ENCODE measurements at places on chromosomes 2 and 18.

GRCh38 chr2:216082805-216083204, 1.1 kb downstream of the TMEM169 start:
- no peak for DNase-seq

DNA sequence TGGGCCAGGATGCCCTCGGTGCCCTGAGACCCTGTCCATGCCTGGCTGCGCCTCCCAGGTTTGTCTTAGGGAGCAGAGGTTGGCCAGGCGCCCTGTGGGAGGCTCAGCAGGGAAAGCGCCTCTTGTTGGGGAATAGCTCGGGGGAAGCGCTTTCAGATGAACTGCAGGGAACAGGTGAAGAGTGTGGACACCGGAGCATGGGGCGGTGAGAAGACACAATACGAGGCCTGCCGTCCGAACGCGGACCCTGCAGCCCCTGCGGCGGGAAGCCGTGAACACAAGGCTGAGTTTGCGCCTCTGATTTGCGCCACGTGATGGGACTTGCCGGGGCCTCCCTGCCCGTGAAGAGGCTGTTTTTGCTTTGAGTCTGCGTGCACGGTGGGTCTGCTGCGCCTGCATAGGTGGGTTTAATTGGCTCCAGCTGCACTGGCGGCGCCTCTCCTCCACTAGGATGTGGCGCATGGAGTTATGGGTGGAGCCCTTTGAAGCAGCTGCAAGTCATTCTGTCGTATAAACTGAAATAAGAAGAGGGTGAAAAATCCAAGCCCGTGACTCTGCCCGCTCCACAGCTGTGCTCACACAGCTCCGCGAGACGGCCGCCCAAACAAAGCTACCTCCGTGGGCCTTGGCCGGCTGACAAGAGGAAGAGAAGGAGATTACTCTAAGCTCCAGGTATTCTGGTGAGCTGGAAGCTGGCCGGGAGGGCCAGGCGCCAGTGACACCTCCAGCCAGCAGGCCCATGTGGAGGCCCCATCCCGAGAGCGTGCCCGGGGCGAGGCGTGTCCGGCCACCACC, 103.5 kb upstream of the CTDP1 start:
- DNase-seq, result no peak

- DNase-seq, result no peak
Observed at GRCh38 chr2:201174687-201175086, 8.3 kb upstream of the CASP10 start.

- DNase-seq, result peak; percentile 69
Observed at GRCh38 chr2:197915548-197916265, 111.3 kb downstream of the PLCL1 start.

DNA sequence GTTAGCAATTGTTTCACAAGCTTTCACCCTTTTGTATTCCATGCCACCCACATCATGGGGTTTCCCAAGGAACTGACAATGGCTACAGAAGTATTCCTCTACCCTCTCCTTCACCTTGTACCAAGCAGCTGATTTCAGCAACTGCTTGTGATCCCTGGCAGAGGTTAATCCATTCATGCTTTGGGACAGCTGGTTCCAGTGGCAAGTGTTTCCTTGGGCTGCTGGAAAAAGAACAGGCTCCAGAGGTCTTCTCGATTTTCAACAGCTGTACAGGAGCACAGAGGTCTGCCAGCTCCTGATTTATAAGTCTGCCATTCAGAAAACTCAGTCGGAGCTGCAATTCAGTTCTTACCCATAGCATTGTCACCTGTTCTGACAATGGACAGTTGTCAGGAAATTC, 239.2 kb upstream of the CWC22 start:
- no peak for DNase-seq

- DNase-seq, result peak; percentile 34
Observed at GRCh38 chr2:164803776-164804466, 37.7 kb downstream of the COBLL1 start.

DNA sequence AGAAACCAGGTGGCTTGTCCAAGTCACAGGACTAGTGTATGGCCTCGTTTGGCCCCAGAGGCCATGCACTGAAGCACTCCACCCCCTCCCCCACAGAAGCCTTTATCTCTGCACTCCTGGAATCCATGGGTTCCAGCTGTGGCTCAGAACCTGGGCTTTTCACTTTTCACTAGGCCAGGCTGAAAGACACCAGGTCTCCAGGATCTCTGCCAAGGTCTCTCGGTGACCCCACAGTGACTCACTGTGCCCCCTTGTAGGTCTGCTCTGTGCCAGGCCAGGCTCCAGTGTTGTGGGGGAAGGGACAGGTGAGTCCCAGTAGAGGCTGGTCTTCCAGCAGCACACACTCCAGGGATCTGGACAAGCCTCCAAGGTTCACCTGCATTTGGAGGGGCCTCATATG, 31.0 kb upstream of the GLI2 start:
- DNase-seq, result no peak
